ENCODE measurements at places on chromosomes 7 and 10.
A peak's percentile ranks its signal among the peaks of the same experiment; 100 is the strongest.

GRCh38 chr10:72162978-72163377, 52.8 kb upstream of the ANAPC16 start:
- DNase-seq: no peak

DNA sequence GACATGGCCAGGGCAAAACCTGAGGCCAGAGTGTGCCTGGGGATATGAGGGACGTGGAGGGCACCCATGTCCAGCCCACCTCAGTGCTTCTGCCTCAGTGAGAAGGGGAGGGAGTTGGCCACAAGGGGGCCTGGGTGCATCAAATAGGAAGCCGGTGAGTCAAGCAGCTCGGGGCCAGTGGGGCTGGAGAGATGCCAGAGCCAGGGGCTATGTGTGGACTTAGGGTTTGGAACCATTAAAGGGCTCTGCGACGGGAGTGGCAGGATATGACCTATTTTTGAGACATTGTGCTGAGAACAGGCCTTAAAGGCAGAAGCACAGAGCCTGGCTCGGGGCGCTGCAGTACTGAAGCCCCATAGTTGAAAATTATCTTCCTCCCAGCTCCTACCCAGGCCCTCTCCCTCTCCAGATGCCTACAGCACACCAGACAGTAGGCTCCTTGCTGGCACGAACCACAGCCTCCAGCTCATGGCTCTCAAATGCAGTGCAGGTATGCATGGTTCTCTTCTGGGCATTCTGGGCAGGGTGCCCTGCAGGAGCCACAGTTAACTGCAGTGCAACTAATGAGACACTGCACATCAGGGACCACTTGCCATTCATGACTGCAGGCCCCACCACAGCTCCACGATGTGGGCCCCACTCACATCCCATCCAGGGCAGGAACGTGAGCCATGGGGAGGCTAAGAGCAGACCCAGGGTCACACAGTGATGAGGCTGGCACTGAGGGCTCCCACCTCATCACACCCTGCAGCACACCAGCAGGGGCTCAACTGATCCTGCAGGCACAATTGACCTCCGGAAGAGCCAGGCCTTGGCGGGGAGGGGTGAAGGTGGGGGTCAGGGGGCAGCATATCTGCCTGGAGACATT, 7.2 kb upstream of the PGAM2 start:
- DNase-seq: no peak

GRCh38 chr7:12584930-12585329, 14.4 kb downstream of the SCIN start:
- DNase-seq: no peak

GRCh38 chr10:114384181-114384580, 20.1 kb downstream of the AFAP1L2 start:
- DNase-seq: no peak

DNA sequence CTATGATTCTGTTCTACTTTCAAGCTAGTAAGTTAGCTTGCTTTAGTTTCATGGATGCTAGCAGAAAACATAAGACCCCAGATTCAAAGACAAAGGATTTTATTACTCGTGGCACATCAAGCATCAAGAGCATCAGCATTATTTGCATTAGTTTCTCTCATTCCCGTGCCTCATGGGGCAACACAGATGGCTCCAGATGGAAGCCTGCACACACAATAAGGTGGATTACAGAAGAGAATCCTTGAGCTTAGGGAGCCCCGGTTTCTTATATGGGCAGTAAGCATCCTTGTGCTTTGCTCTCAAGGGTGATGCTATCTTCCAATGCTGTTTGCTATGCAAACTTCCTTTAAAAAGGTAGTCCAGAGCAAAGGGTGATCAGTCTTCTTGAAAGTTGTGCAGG, 10.7 kb upstream of the CAPZA2 start:
- DNase-seq: no peak

DNA sequence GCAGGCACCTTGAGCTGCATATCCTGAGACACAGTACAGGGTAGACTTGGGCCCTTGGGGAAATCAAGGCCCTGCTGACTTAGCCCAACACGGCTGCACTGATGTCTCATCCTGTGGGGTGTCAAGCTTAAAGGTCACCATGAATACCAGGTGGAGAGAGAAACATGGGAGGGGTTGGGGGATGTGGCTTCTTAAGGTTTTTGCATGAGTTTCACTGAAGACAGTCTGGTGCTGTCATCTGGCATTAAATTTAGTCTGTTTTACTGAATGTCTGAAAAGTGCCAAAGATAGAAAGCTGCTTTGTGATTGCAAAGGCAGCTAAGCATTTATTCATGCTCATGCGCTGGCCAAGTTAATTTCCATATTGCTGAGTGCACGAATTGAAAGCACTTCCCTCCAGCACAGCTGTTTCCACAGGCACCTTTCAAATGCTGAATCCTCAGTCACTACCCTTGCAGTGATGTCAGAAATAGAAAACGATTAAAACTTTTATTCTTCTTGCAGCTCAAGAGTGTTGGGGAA, 102.1 kb downstream of the OSBPL3 start:
- DNase-seq: no peak

DNA sequence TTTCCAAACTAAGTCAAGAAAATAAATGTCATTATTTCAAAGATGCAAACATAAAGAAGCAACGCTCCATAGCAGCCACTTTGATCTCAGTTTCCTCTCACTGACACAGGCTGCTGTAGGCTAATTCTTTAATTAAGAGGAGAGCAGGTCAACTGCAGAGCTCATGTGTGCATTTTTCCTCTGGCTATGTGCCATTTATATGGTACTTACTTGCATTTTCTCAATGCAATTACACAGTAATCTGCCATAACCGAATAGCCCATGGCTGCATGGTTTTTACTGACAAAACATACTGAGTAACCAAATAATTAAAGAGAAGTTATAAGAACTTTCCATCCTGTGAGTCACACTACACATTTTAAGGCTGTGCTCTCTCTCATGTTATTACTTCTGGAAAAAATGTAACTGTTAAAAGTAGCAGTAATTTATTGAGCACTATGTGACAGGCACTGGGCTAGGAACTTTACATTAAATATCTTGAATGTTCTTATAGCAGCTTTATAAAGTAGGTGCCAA, 122.0 kb downstream of the ELAPOR2 start:
- DNase-seq: no peak

GRCh38 chr7:92282930-92283329, 37.2 kb downstream of the ANKIB1 start:
- no peak for DNase-seq

- DNase-seq: no peak
Measured at GRCh38 chr10:52068485-52068884, 245.6 kb upstream of the DKK1 start.

- DNase-seq: no peak
Measured at GRCh38 chr7:131045526-131045925, 282.1 kb upstream of the MKLN1 start.

DNA sequence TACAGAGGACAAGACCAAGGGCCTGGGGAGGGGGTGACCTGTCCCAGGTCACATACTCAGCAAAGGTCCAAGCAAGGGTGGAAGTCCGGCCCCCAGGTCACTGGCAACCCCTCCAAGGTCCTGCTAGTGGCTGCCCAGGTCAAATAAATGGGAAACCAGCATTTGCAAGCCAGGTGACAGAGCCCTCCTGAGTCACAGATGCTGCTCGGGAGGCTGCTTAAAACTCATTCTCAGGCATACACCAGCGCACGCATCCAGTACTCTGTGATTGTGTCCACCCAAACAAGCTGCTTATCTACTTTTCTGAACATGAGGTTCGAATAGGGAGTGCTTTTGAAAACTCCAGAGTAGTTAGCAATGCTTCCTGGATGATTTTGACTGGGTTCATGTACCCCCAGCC, 130.6 kb downstream of the TAX1BP1 start:
- no peak for DNase-seq

- DNase-seq: peak; percentile 75
Measured at GRCh38 chr7:5143106-5143505, 46.9 kb upstream of the WIPI2 start.

GRCh38 chr7:97215556-97215955, 98.1 kb downstream of the SDHAF3 start:
- DNase-seq: no peak

GRCh38 chr10:7258948-7259523, 151.8 kb downstream of the SFMBT2 start:
- peak; percentile 63 for DNase-seq

DNA sequence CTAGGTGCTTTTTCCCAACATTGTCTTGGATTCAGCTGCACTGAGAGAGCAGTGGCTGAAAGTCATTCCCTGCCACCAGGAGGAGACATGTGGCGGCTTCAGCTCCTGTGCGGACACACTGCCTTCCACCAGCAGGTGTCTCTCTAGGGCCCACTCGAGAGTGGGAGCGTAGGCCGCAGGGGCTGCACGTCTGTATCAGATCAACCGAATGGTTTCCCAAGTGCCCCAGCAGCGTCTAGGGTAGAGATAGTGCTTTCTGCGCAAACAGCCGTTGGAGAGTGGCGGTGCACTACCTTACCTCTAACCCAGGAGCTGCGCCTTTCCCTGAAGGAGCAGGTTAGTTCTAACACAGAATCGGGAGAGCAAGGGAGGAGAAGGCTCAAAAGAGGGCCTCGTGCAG, 31.7 kb downstream of the PAPOLB start:
- DNase-seq: peak; percentile 26

DNA sequence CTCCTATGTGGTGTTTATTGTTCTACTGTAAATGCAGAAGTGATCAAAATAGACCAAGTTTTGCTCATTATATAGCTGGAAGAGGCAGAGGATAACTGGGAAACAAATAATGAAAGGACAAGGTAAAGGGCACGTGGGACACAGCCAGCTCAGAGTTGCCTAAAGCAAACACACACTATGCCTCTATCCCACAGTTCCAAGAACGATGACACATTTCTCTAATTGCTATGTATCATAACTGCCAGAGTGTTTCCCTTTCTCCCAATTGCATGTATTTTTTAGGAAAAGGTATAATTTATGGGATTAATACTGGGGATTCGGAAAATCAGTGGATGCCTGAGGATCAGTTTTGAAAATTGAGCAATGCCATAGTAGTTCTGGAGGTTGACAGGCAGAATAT, 49.0 kb downstream of the CCDC71L start:
- DNase-seq: no peak

DNA sequence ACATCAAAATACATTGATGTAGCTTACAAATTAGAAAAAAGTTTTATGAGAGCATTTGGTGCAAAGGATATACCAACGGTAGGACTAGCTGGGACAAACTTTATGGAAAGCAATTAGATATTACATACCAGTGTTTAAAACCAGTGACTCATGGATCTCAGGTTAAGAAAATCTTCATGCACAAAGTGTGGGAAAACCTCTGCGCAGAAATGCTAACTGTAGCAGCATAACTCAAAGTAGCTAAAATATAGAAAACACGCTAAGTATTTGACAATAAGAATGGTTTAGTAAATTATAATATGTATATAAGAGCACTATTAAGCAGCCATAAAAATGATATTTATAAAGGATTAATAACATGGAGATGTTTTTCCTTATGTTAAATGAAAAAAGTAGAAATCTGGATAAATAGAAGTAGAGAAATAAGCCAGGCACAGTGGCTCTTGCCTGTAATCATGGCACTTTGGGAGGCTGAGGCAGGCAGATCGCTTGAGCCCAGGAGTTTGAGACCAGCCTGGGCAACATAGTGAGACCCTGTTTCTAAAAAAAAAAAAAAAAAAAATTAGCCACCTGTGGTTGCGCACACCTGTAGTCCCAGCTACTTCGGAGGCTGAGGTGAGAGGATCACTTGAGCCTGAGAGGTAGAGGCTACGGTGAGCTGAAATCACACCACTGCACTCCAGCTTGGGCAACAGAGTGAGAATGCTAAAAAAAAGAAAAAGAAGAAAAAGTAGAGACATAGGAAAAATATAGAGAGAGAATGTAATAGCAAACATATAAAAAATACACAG, 37.2 kb downstream of the TBXAS1 start:
- DNase-seq: no peak

GRCh38 chr7:80721883-80722615, 83.6 kb downstream of the CD36 start:
- no peak for DNase-seq

GRCh38 chr7:50614721-50615518, 49.7 kb upstream of the DDC start:
- DNase-seq: no peak

GRCh38 chr10:24916365-24916764, 36.0 kb downstream of the PRTFDC1 start:
- DNase-seq: no peak

DNA sequence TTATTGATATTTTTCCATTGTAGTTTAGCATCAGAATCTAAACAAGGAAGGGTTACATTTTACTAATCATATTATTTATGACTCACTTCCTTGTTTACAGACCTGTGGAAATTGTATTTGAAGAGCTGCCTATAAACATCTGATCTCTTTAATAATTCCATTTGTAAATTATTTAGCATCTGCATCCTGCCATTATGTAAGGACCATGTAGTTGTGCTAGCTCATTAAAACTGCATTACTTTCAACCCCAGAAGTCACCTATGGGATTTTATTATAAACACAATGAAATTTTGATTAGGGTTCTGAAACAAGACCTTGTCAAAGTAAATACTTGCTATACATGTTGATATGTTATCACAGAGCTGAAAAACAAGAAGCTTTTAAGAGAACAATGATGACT, 146.8 kb upstream of the SLC26A5 start:
- no peak for DNase-seq

GRCh38 chr10:55509168-55509567, 708.1 kb upstream of the PCDH15 start:
- DNase-seq: no peak

- no peak for DNase-seq
Measured at GRCh38 chr7:123645516-123645915, 10.2 kb upstream of the LMOD2 start.

DNA sequence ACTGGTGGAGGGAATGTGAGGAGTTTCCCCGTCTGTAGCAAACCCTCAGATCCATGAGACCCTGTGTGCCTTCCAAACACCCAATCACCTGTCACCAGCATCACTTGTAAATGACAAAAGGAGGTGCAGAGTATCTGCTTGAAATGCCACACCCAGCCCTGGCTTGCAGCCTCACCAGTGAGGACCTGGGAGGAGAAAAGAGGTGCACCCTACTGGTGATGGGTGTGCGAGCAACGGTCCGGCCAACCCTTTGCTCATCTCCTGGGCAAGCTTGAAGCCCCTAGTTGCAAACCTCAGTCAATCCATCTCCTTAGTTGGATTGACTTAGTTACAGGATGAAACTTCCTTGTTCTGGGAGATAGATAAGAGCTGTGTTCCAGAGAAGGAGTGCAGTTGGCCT, 62.4 kb upstream of the WAPL start:
- no peak for DNase-seq

- DNase-seq: no peak
Measured at GRCh38 chr7:116347151-116347832, 137.0 kb downstream of the TES start.

GRCh38 chr10:87668324-87669074, 8.8 kb downstream of the PAPSS2 start:
- no peak for DNase-seq

DNA sequence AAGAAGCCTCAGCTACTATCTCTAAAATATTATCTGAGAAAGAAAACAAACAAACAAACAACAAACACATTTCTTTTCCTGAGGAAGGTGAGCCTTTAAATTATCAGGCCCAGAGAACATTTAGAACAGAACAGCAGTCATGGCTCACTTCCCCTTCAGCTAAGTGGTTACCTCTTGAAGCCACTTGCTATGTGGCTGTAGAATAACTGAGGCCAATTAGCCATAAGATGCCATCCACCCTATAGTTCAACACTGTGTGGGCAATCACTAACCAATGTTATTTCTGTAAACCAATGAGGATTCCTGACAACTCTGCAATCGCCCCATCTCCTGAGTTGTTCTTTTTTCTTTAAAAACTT, 3.7 kb upstream of the UPP1 start:
- DNase-seq: no peak

Measured in central memory CD4-positive, alpha-beta T cell (primary cell).